ENCODE measurements at places on chromosomes 5 and 9.

DNA sequence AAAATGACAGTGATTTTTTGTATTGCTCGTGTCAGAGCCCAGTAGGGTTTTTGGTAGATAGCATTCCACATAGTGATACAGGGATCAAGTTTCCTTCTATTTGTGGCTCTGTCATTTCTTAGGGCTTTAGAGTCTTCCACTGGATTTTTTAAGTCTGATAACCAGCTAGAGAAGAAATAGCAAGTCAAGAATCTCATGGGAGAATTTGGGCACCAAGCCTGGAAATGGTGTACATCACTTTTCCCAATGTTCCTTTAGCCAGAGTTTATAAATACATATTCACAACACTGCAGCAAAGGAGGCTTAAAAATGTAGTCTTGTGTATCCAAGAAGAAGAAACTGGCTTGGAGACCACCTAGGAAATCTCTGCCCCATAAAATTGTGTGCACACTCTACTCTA, 647.1 kb upstream of the KLF4 start:
- DNase-seq, result no peak

- peak; percentile 67 for DNase-seq
These were observed 175.1 kb downstream of the CCDC192 start for GRCh38 chr5:127878174-127878750.

DNA sequence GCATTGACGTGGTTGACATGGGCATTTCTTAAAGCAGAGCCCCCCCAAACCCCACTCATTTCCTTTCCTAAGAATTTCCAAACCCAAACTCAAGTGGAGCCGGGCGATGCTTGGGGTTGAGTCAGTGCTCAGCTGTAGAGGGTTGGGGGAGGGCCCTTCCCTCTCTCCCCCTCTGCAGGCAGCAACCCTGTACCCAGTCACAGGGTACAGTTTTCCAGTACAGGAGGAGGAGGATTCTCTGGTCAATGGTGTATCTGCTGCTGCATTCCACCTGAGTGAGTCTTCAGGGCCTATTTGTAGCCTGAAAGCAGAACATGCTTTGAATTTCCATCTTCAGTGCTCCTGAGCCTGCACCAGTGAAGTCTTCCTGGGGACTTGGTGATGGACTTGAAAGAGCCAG, 55.8 kb downstream of the ENTREP1 start:
- peak; percentile 48 for DNase-seq

DNA sequence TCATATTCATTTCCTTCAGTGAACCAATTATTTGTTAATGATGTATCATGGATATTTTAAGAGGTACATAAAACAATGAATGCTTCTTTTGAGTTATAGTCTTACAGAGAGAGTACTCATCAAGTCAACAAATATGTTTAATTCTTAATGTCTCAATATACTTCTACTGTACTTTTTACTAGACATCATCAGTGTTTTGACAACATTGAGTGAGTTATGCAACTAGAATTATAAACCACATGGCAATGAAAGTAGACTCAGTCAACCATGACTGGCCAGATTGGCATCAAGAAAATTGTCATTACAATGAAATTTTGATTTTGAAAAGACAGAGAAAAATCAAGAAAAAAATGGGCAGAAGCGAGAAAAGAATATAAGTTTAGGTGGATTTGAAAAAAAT, 1248.1 kb upstream of the CDH18 start:
- DNase-seq, result no peak

GRCh38 chr9:91328186-91328585, 33.5 kb downstream of the AUH start:
- peak; percentile 12 for DNase-seq

- DNase-seq, result no peak
These were observed 119.4 kb downstream of the CEP120 start for GRCh38 chr5:123303802-123304201.

- no peak for DNase-seq
These were observed 66.8 kb downstream of the PTPDC1 start for GRCh38 chr9:94150890-94151650.

GRCh38 chr9:21415493-21416267, 6.8 kb downstream of the IFNA8 start:
- peak; percentile 37 for DNase-seq

GRCh38 chr5:109083937-109084336, 325.8 kb downstream of the PJA2 start:
- no peak for DNase-seq

DNA sequence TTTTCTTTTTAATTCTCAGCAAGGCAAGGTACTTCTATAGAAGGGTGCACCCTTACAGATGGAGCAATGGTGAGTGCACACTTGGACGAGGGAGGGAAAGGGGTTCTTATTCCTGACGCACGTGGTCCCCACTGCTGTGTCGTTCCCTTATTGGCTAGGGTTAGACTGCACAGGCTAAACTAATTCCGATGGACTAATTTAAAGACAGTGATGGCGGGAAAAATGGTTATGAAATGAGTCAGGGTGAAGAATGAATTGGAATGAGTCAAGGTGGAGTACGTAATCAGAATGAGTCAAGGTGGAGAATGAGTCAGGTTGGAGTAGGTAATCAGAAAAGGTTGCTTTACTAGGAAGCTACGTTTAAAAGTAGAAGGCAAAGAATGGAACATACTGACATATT, 2.1 kb upstream of the HMGCS1 start:
- peak; percentile 63 for DNase-seq

GRCh38 chr9:76680716-76681425, 83.4 kb upstream of the PCA3 start:
- DNase-seq, result no peak

- DNase-seq, result no peak
These were observed 9.0 kb upstream of the RAD23B start for GRCh38 chr9:107274096-107274495.

DNA sequence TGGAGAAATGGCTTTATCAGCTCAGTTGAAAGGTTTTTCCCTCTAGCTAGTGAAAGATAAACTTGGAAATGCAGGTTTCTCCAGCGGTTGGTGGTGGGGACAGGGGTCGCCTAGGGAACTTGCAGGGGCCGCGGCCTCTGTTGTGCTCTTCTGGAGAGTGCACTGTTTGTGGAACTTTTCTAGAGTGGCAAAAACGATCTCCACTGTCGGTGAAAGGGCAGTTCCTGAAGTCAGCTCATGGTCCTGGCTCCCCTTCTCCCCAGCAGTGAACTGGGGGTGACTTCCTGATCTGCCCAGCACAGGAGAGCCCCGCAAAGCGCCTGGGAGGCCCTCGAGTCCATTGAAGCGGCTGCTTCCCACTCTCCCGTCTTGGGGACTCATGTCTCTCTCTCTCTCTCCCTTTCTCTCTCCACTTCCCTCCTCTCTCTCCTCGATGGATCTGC, 3.2 kb downstream of the IRX1 start:
- no peak for DNase-seq

GRCh38 chr9:96084331-96084734, 208.8 kb downstream of the ERCC6L2 start:
- DNase-seq, result no peak

DNA sequence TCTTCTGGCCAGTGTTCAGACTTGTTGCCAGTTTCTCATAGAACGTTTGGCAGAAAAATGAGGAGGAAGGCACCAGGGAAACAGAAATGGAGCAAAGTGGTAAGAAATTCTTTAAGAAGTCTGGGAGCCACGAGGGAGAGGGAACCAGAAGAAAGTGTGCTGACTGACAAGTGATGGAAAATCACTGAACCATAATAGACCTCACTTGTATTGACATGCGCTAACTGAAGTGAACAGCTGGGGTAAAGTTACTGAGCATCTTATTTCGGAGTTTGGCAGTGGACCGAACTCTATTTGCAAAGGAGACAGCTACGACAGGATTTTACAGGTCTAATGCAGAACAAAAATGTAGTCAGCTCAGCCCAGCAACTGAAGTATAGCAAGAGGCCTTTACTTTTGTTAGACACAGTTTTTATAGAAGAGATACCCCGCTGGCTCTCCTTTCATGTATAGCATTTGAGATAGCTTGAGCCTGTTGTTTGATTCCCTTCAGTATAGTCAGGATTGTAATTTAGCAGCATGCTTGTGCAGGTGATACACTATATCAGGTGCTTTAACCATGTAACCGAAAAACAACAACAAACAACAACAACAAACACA, 53.6 kb downstream of the HMHB1 start:
- no peak for DNase-seq

DNA sequence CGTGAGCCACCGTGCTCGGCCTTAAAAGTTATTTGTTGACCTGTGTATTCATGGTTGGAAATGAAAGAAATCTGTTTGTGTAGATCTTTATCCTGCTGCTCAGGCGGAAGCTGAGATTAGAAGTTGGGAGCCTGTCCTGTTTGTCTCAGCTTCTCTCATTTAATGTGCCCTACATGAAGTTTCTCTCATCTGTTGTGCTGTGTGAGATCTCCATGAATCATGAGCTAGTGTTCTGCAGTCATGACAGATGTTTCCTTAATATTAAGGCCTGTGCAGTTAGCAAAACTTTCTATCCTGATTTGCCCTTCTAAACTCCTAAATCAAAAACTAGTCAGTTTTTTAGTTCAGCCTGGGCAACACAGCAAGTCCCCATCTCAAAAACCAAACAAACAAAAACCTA, 59.5 kb downstream of the FAM78A start:
- no peak for DNase-seq

DNA sequence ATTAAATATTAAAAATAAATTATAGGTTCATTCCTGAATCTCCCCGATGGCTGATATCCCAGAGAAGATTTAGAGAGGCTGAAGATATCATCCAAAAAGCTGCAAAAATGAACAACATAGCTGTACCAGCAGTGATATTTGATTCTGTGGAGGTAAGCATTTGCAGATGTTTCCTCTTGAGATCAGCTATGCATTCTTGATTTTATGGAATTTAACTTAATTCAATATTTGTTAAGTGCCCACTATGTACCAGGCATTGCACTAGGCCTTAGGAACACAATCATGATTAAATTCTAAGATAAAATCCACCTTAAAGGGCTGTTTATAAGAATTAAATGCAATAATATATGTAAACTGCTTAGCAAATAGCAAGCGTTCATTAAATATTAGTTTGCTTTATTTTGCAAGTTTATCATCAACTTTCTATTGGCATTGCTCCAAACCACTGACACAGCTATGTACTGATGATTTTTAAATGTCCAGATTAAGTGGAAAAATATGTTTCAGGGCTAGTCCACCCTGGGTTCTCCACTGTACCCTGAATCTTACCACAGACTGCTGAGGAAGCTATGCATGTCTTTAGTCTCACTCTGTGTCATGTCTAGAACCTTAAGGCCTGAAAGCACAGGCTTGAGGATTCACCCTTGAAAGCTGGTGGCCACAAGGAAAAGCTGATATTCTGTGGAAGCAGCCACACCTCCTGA, 33.2 kb downstream of the SLC22A4 start:
- DNase-seq, result peak; percentile 86

DNA sequence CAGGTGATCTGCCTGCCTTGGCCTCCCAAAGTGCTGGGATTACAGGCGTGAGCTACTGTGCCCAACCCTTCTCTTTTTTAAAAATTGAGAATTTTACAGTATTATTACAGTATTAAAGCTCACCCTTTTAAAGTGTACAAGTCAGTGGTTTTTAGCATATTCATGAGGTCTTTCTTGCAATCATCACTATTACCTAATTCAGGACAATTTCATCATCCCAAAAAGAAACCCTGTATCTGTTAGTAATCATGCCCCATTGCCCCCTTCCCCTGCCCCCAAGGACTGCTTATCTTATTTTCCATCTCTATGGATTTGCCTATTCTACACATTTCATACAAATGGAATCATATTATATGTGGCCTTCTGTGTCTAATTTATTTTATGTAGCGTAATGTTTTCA, 22.6 kb upstream of the MEGF9 start:
- no peak for DNase-seq

DNA sequence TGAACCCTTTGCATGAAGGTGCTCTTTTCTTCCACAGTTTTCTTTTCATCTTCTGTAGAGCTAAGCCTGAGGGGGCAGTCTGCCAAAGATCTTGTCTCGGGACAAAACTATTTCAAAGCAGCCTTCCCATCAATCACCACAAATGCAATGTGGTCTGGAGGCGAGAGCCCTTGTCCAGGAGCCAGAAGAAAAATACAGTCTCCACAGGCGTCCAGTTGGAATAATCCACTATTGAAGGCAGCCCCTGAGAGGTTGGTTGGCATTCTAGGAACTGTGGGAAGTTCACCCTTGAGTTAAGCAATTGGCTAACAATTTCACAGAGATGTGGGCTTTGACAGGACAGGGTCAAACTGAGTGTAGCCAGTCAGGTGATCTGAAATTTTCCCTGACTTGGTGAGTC, 72.0 kb downstream of the SEMA6A start:
- DNase-seq, result peak; percentile 74

GRCh38 chr5:14421851-14422250, 159.7 kb upstream of the OTULINL start:
- DNase-seq, result no peak

DNA sequence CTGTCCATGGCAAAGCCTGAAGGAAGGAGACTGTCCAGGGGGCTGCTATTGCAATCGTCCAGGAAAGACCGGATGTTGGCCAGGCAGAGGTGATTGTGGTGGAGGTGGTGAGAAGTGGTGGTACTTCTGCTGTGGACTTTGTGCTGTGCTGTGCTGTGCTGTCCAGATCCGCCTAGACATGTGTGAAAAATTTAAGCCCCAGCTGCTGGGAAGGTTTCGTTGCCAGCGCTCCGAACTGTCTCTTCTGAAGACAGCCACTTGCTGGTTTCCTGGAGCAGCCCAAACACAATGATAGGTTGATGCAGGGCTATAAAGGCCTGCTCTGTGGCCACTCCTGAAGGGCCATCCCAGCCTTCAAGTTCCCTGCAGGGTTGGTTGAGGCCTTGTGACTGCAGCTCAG, 223.0 kb upstream of the MPDZ start:
- DNase-seq, result no peak

DNA sequence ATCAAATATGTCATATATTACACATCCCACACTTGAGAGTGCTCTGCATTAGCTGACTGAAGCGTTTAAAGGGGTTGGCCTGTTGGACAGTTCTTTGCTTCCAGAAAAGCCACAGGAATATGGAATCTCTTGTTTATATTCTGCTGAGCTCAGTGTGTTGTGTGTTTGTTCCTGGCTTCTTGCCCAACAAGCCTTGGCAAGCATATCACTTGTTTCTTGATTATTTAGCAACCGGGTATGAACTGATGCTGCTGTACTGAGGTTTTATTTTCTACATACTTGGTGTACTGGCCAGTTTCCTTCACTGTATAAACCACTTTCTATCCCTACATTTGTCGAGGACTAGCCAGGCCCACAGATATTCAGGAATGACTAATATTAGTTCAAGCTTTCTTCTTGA, 378.9 kb downstream of the KCTD16 start:
- DNase-seq, result peak; percentile 88

- no peak for DNase-seq
These were observed 21.7 kb upstream of the MVB12B start for GRCh38 chr9:126304971-126305320.

DNA sequence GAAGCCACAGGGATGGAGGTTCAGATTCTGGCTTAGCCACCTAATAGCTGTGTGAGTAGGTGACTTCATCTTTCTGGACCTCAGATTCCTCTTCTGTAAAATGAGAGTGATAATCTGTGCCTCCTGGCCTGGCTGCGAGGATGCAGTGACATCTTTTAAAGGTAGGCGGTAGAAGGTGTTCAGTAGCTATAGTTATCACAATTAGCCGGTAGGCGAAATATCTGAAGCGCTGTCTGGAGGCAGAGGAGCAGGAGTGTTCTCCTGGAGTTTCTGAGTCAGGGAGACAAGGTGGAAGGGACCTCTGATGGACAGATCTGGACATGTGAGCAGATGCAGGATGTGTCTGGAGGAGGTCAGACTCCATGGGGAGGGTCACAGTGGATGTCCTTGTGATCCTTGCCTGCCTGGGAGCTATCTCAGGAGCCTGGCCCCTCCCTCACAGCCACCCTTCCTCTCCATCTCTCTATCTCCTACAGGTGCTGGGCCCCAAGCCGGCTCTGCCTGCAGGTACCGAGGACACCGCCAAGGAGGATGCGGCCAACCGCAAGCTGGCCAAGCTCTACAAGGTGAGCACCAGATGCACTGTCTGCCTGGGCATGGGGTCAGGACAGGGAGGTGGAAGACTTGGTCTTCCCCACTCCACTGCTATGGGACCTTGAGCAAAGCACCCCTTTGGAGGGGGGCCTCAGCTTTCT, 45.6 kb downstream of the GSN start:
- no peak for DNase-seq

All from iris pigment epithelial cell (primary cell).